ENCODE measurements at places on chromosomes 11 and 22. TPM values are rescaled to one million over a fixed set of nuclear protein-coding genes. Genes with fewer than 3 reads are reported as not detected.

The JAML gene
- total RNA-seq: not detected

The SERPING1 gene
- total RNA-seq: 8.2 TPM

The UBQLN3 gene
- total RNA-seq: not detected

The PIWIL4 gene
- 9.9 TPM for total RNA-seq

The WT1 gene
- 0.15 TPM for total RNA-seq

The TSPAN32 gene
- 0.12 TPM for total RNA-seq

The C11orf52 gene
- 0.38 TPM for total RNA-seq

The TSPAN18 gene
- 0.70 TPM for total RNA-seq

The NLRP14 gene
- total RNA-seq: not detected

The ACRV1 gene
- total RNA-seq: not detected

The MRGPRX1 gene
- total RNA-seq: not detected

The SHISAL1 gene
- 2.5 TPM for total RNA-seq

The THAP12 gene
- total RNA-seq: 33.0 TPM

The OR56A1 gene
- not detected for total RNA-seq

The KRTAP5-9 gene
- total RNA-seq: not detected

Data from smooth muscle cell of the coronary artery (primary cell).